ENCODE measurements at places on chromosomes 11 and 22.

GRCh38 chr11:116580799-116581198, 192.0 kb downstream of the BUD13 start:
- DNase-seq: no peak

DNA sequence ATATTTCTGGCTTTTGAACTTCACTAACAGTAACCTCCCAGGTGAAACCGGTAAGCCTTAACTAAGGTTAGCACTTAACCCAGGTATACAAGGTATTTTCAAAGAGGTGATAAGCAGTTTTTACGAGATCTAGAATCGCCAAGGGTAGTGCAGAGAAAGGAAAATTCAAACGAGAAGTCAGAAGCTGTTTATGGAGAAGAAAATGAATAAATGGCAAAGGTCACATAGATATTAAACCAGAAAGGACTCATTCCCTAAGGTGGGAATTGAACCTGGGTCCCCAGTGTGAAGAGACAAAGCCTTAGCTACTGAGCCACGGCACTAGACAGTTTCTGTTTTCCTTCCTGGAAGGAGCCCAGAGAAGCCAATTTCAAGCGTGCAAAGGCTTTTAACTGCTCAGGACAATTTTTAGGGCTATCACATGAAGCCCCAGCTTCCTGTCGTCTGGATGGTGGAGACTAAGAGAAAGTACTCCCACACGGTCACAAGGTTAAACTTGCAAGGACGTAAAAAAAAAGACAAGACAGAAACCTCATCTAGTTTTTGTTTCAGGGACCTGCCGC, 5.7 kb upstream of the C1QTNF6 start:
- DNase-seq: peak; percentile 67

- peak; percentile 67 for DNase-seq
Observed at GRCh38 chr11:66100272-66101065, 30.4 kb downstream of the PACS1 start.

DNA sequence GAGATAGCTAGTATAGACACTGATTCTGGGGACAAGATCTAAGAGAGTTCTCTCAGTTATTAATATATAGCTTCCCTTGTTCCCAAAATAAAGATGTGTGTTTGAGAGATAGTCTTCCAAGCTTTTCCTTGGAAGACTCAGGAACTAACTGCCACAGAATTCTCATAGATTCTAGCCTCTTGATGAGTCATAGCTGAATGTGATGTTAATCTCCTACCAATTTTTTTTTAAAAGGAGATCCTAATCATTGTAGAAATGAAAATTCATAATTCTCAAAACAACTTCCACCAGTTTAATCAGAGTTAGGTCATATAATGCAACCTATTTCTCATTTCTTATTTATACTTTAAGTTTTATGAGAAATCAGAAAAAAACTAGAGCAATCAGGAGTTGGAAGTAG, 148.8 kb downstream of the JRKL start:
- DNase-seq: no peak

GRCh38 chr11:119990309-119991021, 147.4 kb downstream of the TRIM29 start:
- DNase-seq: no peak

GRCh38 chr22:17788528-17789378, 14.5 kb upstream of the BID start:
- DNase-seq: no peak
